ENCODE measurements at places on chromosomes 5 and 9.

DNA sequence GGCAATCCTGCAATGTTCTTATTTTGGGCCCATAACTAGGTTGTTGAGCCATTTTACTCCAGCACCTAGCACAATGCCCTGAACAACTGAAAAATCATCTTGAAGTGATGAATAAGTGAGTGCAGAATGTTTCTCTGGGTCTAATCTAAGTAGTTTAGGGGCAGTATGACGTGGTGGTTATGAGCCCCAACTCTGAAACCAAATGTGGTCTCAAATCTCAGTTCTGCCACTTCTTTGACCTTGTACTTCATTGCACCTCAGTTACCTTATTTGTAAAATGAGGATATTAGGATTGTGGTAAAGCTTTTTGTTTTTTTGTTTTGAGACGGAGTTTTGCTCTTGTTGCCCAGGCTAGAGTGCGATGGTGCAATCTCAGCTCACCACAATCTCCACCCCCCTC is 80.9 kb upstream of the SNX2 start:
- no peak for DNase-seq

DNA sequence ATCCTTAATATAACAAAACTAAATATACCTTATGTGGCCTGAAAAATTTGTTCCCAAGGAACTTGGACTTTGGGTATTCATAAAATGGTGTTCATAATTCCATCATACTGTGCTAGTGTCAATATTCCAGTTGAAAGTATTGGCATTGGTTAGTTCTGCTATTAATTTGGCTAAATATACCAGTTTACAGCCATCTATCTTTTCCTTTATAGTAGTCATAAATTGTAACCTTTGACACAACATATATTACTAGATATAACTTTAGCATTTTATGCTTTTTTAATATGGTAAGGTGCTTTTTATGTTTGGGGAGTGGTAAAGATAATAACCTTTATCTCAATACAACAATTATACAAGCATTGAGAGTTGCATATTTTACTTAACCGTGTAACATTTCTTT is 23.7 kb downstream of the SPATA31D1 start:
- DNase-seq: no peak

DNA sequence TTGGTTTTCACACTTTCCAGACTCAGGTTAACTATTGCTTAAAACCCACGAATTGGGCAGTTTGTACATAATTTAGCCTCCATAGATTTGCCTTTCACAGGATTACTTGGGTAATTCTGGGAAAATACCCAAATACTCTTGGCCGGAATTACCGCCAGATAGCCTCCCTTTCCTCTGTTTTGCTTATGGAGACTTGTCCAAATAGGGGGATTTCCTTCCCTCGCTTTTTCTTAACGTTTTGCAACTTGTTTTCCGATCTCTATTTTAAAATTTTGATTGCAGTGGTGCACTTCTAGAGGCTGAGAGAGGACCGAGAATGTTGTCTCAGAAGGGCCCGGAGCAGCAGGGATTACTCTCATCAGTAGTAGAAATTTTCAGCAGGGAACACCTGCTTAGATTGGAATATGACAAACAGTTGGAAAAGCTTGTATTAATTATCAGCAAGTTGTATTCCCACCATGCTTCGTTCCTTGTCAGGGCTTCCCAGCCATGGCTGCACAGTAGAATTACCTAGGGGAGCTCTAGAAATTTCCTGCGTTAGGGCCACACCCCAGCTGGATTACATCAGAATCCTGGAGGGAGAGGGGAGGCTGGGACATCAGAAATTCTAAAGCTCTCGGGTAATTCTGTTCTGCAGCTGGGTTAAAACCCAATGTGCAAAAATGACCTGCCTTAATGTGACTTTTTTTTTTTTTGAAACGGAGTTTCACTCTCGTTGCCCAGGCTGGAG is 329.1 kb downstream of the SH3GL2 start:
- no peak for DNase-seq

GRCh38 chr5:57681942-57682341 is 199.3 kb upstream of the ACTBL2 start:
- DNase-seq: no peak

- no peak for DNase-seq
Measured at GRCh38 chr5:83368835-83369234, 102.7 kb upstream of the VCAN start.

- DNase-seq: peak; percentile 13
Measured at GRCh38 chr9:80698725-80699410, 990.5 kb downstream of the TLE1 start.

- DNase-seq: no peak
Measured at GRCh38 chr5:118029807-118030206, 958.5 kb downstream of the DTWD2 start.

- DNase-seq: peak; percentile 73
Measured at GRCh38 chr5:72956324-72957140, 691 bp downstream of the FCHO2 start.

DNA sequence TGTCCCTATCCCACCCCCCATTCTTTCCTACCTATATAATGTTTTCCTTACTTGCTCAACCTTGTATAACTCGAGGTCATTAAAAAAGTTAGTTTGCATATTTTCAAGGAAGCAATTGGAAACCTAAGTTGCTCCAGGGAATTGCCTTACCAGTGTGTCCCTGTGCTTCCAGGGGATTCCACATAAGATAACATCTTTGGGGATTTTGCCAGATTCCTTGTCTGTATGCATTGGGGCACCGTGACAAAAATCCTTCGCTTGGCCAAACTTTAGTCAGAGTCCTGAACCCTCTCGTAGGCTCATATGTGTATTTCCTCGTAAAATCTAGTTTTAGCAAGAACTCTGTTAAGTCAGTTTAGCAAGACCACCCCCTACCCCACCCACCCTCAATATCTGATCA is 14.7 kb upstream of the OSMR start:
- DNase-seq: no peak

GRCh38 chr5:96329886-96330529 is 103.0 kb downstream of the PCSK1 start:
- DNase-seq: no peak

GRCh38 chr5:95861864-95862561 is 39.5 kb upstream of the GLRX start:
- DNase-seq: peak; percentile 66

- peak; percentile 56 for DNase-seq
Measured at GRCh38 chr9:128412120-128412790, 8.4 kb upstream of the CERCAM start.

GRCh38 chr9:36755019-36755418 is 182.3 kb downstream of the MELK start:
- no peak for DNase-seq
